ENCODE measurements at places on chromosomes 12 and 14.

DNA sequence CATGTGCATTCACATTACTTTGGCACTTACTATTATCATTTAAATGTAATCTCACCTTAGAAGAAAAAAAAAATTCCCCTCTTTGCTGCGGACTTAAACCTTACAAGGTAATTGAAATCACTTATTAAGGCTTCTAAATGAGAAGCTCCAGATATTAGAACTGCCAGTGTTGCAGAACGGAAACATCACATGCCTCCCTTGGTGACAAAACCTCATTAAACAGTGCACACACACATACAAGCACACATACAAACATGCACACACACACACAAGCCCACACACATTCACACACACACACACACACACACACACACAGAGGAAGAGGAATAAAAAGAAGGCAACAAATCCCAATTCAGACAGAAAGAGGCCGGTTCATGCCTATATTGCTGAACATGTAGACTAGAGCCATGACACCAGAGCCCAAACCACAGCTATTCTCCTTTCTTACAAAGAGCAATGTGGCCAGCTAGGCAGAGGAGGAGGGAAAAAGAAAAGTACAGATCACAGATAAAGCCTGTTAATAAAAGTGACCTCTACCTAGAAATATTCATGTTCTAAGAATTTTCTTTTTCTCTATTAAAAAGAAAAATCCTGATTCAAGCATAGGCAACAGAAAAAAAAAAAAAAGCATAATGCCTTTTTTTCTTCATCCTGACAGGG is 405.2 kb upstream of the FLRT2 start:
- no peak for DNase-seq

DNA sequence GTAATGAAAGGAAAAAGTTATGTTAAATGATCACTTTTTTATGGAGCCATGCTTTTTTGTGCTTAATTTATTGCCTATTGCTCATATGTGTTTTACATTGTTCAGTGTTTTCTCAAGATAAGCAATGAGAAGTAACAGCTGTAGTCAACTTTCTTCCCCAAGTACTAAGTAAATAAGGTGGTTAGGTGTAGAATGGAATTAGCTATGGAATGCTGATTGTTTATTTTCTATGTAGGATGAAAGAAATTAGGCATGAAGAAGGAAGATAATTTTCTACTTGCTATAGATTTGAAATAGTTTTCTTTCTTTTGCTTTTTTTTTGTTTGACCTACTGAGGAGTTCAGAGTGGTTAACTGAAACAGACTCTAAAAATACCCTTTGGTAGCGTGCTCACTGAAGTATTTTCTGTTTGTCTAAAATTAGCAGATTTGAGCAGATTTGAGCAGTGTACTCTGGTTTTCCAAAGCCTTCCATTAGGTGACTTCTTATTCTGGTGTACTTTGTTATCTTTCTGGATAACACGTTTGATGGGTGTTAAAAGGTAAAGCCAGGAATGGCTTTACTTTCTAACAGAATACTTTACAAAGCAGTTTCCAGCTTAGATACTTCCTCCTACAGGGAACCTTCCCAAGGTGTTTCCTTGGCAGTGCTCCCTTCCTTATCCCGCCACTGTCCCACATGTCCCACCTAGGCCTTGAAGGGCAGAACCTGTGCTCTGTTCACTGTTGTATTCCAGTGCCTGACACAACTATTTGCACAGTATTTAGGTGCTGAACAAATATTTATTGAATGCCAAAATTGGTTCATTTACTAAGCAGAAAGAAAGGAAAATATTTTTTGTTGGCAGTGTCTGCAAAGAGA is 56.0 kb downstream of the RASSF3 start:
- DNase-seq, result no peak

GRCh38 chr12:121423682-121424623 is 24.0 kb downstream of the RNF34 start:
- no peak for DNase-seq

GRCh38 chr12:132574271-132574996 is 35.9 kb downstream of the LRCOL1 start:
- DNase-seq, result no peak

All from fibroblast of skin of left biceps (primary cell).